ENCODE measurements at places on chromosomes 16 and 17.
A peak's percentile ranks its signal among the peaks of the same experiment; 100 is the strongest.

DNA sequence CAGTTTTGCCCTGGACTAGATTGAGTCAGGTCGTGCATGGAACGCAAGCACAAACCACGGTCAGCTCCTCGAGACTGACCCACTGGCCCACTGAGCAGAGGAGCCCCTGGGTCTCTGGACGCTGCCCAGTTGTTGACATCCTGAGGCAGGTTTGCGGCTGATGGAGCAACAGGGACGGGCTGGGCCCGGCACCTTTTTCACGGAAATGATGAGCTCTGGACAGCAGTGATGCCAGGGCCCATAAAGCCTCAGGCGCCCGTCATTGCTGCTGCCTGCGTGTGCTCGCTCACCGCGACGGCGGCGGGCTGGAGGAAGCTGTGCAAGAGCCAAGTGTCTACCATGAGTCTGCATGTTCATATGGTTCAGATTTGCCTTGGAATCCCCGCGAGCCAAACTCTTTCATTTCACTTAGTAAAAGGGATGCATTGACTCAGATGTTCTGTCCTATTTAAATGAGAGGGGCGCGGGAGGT lies 30.8 kb upstream of the CRISPLD2 start:
- no peak for DNase-seq

- no peak for DNase-seq
Measured at GRCh38 chr16:69888005-69888590, 63.0 kb upstream of the CLEC18A start.

DNA sequence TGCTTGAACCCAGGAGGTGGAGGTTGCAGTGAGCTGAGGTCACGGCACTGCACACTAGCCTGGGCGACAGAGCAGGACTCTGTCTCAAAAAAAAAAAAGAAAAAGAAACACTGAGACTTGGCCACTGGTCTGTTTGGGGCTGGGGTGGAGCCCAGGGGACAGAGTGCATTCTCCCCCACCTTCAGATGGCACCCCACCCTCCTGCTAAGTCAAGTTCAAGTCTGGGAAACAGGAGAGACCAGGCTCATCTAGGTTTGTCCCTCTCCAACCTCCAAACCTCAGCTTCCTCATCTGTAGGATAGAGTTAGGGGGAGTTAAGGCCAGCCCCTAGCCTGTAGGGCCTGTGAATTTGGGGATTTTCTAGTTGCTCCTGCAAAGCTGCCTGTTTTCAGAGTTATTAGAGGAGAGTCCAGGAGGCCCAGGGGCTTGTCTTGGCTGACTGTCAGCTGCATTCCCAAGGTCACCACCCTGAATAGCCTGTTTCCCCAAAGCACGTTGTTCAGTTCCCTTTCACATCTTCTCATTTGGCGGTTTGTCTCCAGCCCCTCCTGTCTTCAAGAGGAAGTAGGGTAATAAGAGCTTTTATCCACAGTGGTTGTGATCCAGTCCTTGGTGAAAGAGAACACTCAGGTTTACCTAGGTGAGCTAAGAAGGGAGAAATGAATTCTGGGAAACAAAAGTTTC lies 2.2 kb downstream of the MT3 start:
- DNase-seq = no peak

DNA sequence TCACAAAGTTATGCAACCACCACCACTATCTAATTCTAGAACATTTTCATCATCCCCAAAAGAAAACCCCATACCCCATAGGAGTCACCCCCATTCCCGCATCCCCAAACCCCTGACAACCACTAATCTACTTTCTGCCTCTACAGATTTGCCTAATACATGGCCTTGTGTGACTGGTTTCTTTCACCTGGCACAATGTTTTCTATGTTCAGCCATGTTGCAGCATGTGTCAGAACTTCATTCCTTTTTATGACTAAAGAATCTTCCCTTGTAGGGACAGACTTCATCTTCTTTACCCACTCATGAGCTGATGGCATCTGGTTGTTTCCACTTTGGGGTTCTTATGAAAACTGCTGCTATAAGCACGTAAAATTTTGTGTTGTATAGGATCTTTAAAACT lies 34.6 kb downstream of the CYTH1 start:
- DNase-seq = no peak

DNA sequence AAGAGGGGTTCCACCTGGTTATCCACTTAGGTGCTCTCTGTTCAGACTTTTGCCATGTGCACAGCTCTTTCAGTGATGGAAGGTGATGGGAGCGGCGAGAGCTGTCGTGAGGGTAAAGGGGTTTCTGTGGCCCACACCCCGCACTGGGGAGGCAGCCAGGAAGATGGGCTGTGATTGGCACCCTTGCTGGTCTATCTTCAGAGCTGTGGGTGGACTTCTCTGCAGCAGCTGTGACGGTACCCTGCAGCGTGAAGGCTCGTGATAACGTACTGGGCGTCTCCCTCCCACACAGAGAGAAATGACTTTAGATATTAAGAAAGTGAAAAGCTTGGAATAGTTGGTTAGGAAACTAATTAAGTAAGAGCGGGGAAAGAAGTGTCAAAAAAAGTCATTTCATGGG lies 45.8 kb downstream of the MPRIP start:
- no peak for DNase-seq

DNA sequence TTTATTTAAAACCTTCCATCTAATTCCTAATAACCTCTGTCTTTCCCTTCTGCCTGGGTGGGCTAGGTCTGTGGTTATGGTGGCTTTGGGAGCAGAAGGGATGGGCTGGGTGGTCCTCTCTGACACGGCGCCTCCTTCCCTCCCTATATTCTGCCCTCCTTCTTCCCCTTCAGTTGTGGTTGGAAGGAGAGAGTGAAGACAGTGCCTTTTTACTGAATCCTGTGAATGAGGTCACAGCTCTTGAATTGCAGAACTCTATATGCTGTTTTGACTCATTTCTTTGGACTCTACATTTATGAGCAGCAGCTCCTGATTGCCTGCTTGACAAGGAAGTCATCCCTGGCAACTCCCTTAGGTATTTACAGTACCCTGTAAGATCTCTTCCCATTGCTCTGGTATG lies 256.0 kb upstream of the ELAC2 start:
- DNase-seq = no peak

- no peak for DNase-seq
Measured at GRCh38 chr17:77721846-77722160, 236.7 kb upstream of the TNRC6C start.

DNA sequence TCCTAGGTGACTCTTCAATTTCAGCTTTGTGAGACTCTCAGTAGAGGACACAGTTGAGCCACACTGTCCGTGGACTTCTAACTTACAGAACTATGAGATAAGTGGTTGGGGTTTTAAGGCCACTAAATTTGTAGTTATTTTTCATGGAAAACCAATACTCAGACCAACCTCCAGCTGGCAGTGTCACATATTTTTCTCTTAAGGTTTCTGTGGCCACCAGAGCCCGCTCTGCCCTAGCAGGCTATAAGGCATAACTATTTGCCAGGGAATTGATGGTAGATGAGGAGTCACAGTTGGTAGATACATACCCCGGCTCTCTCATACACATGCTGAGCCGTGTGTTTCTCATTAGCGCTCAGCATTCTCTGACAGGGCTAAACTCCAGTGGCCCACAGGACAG lies 336.8 kb upstream of the MON1B start:
- no peak for DNase-seq

DNA sequence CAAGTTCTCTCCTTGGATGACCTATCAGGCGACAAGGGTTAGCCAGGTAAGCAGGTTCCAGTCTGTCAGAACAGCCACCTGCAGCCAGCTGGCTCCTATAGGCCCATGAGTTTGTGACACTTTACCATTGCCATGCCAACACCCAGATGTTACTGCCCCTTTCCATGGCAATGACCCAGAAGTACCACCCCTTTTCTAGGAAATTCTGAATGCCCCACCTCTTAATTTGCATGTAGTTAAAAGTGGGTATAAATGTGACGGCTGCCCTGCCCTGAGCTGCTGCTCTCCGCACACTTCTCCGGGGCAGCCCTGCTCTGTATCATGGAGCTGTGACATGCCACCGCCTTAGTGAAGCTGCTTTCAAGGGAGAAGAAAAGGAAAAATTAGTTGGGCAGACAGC lies 10.0 kb upstream of the SECTM1 start:
- no peak for DNase-seq

GRCh38 chr17:50149091-50149416 lies 1.4 kb downstream of the PPP1R9B start:
- DNase-seq = no peak

GRCh38 chr17:60305141-60305540 lies 86.8 kb downstream of the USP32 start:
- no peak for DNase-seq

DNA sequence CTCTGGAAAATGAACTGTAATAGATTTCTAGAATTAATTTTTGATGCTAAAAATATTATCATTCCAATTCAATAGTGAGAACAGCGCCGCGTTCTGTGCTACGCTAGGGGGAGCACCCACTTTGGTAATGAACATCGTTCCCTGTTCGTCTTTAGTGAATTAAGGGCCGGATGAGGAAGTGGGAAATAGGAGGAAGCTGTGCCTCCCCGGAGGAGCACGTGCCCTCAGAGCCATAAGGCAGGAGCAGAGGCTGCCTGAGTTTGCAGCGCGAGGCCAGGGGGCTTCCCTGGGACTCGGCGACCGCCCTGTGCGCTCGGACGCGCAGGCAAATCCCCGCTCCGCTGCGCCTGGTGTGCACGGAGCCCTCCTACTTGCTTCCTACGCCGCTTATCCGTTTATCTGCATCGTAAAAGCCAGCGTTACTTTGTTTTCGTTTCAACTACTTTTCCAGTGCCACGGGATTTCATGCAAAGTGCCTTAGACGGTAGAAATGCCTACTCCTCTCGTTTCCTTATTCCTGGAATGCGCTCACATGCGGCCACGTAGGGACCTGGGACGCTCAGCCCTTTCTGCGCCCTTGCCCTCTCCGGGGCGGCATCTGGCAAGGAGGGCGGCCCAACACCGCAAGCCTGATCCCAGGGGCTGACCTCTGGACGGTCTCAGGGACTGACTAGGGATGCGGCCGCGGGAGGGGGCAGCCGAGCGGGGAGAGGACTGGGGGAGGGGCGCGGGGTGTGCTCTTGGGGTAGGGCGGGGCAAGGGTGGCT lies 76.4 kb downstream of the KCNJ12 start:
- DNase-seq = peak; percentile 57

DNA sequence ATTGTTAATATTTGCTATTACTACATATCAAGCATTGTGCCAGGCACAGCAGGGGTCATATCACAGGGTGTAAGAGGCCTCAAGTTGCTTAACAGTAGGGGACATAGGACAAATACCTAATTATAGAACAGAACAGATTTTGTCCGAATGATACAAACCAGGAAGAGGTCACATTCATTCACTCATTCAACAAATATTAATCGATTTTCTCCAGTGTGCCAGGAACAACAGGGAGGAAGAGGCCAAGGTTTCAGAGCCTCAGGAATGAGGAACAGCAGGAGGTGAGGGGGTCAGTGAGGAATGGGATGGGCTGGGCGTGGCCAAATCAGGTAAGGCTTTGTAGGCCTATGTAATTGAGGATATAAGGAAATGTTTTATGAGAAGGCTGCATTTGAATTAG lies 11.2 kb upstream of the CHST4 start:
- no peak for DNase-seq

DNA sequence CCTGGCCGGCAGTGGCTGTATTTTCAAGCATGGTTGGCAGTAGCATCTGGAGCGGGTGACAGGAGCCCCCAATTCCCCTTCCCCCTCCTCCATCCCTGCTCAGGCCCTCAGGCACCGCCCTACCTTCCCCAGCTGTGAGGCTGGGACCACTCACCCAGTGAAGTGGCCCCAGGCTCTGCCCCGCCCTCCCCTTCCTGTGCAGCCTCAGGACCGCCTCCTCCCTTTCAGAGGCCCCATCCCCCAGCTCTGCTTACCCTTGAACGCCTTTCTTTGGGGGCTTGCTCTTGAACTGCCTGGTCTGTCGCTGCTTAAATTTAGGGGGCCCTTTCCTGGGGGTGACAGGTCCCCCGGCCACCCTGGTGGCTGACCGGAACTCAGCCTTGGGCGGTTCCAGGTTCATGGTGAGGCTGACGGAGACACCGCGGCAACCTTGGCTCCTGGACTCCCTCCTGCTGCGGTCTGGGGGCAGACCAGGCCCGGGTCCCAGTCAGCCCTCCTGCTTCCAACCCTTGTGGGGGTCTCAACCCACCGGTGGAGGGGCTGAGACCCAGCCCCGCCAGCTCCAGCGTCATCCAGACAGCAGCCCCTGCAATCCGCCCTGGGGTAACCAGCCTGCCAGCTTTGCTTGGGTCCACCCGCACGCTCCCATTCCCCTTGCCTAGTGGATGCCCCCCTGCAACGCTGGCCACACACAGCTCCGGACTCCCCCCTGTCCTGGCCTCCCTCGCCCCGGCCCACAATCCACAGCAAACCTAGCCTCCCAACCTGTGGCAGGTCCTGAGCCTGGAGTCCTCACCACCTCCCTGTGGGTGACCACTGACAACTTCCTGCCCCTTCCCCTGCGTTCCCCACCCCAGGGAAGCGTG lies 3.2 kb downstream of the PDE6G start:
- DNase-seq = no peak

DNA sequence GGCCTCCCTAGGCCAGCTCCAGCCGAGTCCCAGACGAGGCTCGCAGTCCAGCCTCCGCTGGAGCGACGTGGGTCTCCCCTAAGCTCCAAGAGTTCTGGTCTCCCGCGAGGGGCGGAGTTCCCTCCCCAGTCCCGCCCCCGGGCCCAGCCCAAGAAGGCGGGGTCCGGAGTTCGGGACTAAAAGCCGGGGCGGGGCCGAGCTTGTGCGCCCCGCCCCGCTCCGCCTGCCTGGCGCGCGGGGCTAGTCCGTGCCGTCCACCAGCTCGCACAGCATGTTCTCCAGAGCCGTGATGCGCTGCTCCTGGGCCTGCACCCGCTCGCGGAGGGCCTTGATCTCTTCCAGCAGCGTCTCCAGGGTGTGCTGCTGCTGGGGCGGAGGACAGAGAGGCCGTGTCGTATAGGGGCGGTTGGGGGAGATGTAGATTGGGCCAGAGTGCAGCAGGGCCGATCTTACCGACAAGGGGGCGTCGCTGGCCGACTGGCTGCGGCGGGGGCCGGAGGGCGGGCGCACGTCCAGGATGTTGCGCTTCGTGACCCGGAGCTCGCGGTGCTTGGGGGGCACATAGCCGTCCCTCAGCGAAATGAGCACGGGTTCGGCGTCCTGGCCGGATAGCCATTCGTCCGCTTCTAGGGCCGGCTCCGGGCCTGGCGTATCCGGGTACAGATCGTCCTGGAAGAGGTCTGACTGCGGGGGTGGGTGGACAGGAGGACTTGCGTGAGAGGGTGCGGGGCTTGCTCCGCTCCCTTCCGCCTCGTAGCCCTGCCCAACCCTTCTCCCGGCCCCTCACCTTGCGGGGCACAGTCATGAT lies 7.0 kb downstream of the CORO6 start:
- peak; percentile 89 for DNase-seq

All from hepatic stellate cell (primary cell).